Globus pallidus (tissue), 1 donor: ENCODE measurements at places on chromosomes 4 and X.

DNA sequence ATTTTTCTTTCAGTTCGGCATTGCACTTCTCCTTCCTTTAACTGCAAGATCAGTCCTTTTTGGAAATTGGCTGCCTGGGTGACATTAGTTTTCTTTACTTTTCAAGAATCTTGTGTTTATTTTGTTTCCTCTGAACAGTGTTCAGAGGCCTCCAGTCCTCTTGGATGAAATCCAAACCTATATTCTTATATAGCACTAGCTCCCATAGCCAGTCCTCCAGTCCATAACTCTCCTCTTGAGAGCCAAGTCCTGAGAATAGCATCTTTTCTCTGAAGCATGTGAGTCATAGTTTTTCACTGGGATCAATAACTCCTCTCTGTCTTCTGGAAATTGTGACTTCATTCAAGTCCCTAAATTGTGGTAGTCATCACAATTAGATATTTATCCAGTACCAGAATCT lies 357.5 kb downstream of the RAPGEF2 start:
- no peak for DNase-seq

DNA sequence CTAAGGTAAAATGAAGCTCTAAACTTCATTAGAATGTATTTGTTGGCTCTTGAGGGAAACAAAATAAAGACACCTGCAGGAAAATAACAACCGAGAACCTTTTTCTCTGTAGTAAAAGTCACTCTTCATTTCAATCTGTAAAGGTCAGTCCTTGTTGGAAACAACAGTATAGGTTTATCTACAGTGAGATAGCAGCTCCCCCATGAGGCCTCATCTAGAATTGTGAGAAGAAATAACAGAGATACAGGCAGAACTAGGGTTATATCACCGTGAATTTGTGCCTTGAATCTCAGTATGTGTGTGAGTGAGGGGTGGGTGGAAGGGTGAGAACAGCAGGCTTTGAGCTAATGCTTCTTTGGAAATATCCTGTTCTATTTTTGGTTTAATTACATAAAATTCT lies 107.8 kb upstream of the FMR1 start:
- DNase-seq: peak; percentile 23

DNA sequence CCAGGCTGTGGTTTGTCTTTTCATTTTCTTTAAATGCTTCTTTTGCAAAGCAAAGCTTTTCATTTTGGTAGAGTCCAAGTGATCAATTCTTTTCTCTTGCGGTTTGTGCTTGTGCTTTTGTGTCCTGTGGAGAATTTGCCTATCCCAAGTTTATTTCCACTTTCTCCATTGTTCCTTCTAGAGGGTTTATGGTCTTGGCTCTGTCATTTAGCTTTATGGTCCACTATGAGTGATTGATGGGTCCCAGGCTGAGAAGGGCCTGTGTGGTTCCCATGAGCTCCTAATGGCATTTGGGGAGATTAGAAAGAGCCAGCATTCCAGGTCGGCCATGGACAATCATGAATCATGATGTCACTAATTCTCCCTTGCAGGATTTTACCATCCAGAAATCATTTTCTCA lies 86.5 kb downstream of the CPZ start:
- DNase-seq: no peak

- no peak for DNase-seq
These were observed 76.1 kb upstream of the EMCN start for GRCh38 chr4:100593935-100594334.

DNA sequence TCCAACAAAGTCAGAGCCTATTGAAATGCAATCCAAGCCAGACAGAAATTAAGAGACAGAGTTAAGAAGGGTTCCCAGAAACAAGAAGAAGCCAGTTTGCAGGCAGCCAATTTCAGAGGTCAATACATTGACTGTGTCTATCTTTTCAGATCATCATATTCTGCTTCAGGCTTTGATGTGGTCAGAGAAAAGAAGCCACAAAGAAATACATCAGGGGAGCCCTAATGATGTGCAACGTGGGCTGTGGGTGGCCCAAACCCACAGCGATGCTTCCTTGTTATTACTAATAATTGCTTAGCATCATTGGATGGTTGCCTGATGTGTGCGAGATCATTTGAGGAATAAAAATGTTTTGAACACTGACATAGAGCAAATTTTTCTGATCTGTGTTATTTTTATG lies 99.0 kb upstream of the DUSP21 start:
- no peak for DNase-seq

DNA sequence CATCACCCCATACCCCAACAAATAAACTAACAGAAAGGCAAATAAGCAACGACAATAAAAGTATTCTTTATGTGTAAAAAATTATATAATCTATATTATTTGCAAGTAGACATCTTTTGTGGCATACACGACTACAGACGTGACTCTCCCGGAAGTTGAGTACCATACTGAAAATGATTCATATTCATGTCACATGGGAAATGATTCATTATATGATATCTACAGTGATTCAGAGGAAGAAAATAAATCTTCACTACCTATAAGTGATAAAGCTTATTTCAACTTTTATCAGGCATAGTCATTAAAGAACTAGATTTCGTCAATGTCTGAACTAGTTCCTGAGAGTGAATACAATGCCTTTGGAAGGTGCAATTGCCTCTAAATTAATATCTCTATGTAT lies 4.6 kb upstream of the ANTXR2 start:
- no peak for DNase-seq

- no peak for DNase-seq
These were observed 806.8 kb downstream of the PCDH19 start for GRCh38 chrX:99603091-99603814.

DNA sequence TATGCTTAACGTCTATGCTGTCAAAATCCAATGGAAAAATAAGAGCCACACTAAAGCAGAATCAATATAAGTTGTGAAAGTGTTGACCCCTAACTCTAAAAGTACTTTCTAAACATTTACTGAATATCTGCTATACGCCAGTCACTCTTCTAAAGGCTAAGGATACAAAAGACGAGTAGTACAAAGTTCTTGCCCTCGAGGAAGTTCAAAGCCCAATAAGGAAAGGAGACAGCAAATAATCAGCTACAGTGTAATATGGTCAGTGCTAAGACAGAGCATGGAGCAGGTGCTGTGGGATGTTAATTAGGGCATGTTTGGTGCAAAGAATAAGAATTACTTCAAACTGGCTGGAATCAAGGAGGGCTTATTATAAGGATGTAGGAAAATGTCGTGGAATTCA lies 31.6 kb upstream of the TMEM150C start:
- DNase-seq: no peak

DNA sequence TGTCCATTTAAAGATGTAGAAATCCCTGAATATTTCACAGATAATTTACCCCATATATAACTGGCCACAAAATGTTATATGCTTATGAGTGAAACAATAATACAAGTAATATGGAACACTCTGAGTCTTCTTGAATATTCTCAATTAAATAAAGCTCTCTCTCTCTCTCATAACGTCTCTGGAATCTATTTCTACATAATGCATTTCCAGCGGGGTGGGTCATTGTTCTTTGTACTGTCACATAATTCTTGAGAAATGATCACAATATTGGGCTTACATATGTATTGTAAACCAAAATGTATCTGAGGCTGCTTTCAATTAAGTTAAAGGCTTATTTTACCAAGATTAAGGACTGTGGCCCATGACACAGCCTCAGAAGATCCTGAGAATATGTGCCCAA lies 596.3 kb downstream of the FAT4 start:
- no peak for DNase-seq

- DNase-seq: no peak
These were observed 6.7 kb downstream of the APOO start for GRCh38 chrX:23901060-23901459.

- no peak for DNase-seq
These were observed 18.7 kb downstream of the SGMS2 start for GRCh38 chr4:107843391-107843790.

DNA sequence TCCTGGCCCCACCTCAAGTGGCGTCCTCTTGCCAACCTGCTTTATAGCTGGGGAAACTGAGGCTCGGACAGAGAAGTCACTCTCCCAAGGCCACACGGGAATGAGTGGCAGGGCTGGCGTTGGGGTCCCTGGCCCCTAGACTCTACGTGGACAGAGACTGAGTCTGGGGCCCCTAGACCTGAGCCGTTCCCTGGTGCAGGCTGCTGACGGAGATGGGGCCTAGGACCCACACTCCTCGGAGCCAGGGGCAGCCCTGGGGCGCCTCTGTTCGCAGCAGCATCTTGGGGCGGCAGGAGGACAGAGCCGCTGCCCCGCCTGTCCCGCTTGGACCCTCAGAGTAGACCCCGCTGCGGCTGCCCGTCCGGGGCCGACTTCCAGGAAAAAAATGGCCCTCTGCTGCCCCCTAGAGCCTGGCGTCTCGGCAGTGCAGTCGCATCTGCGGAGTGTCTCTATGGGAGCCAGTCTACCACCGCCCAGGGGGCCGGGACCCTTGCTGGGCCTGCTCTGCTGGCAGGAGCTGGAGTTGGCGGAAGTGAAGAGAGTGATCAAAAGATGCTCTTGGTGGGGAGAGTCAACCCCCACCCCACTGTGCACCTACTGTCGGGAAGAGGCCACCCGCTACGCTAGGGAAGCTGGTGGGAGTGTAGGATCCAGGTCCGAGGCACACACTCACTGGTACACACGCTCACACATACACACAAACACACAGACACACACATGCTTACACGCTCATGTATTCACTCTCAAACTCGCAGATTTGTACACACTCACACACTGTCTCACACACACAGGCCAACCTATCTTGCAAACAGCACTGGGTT lies 220.1 kb downstream of the AFAP1 start:
- DNase-seq: peak; percentile 38

GRCh38 chrX:130030826-130031225 lies 48.4 kb downstream of the BCORL1 start:
- DNase-seq: no peak

DNA sequence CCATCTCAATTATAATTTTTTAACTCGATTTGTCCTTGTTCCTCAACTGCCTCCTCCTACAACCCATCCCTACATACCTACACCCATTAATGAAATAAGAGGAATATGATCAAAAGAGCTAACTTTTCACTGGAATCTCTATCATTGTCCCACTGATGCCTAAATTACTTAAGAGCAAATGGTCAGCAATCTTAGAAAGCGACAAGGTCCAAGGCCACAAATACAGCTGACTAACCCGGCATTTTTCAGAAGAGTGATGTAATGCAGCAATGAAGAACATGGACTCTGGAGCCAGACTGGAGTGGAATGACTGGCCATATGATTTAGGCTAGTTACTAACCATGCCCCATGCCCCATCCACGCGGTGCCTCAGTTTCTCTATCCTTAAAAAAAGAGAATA lies 56.2 kb downstream of the PPA2 start:
- no peak for DNase-seq

GRCh38 chr4:1211891-1212545 lies 36.9 kb downstream of the CTBP1 start:
- DNase-seq: peak; percentile 63

DNA sequence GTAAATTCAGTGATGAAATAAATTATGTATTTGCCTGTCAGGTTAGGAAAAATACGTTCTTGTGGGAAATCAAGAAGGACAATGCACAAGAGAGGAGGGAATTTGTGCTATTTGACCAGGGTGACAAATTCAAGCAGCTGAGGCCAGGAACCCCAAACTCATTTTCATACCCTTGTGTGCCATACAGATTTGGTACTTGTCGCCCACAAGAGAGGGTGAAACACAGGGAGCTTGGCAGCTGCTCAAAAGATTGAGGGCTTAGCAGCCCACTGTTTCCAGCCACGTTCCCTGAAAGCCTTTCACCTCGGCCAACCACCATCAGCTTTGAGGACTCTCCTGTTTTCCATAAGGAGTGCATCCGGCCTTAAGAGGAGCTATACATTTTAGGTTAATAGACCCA lies 111.2 kb downstream of the COL25A1 start:
- DNase-seq: no peak

DNA sequence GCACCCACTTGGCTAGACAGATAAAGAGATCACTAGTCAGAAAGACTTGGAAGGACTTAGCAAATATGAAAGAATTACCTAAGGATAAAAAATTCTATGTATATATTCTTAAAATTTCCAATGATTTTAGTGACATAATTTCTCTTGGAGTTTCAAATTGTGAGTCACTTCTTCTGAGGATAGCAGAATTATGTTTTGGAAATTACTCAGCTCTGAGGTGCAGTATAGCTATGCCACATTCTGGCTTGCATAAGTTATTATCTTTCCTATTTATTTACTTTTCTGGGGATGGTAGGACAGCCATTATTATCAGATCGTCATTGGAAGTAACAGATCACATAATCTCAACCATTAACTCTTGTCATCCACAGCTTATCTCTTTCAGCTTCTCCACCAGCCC lies 853.5 kb downstream of the TRIML1 start:
- DNase-seq: no peak

DNA sequence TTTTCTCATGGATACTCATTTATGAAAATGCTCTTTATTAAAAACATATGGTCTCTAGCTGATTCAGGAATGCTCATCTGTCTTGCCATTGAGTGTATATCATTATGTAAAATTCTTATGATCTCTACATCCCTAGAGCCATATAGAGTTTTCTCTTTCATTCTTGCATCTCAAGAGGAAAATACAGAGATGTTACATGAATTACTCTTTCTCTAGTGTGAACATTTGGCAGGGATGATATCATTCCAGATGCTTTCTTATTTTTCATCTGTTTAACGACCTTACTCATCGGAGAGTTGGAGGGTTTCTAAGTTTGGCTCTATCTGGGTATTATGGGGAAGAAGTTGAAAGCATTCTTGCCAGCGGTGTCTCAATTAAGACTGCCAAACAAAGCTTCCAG lies 202.9 kb upstream of the SLC7A11 start:
- no peak for DNase-seq

- no peak for DNase-seq
These were observed 10.0 kb upstream of the RHOXF2B start for GRCh38 chrX:120087289-120088017.
